ENCODE measurements at places on chromosomes 6 and 20.

GRCh38 chr6:156562636-156563035, 214.5 kb upstream of the ARID1B start:
- no peak for DNase-seq

GRCh38 chr6:75397656-75398465, 95.7 kb downstream of the FILIP1 start:
- no peak for DNase-seq

DNA sequence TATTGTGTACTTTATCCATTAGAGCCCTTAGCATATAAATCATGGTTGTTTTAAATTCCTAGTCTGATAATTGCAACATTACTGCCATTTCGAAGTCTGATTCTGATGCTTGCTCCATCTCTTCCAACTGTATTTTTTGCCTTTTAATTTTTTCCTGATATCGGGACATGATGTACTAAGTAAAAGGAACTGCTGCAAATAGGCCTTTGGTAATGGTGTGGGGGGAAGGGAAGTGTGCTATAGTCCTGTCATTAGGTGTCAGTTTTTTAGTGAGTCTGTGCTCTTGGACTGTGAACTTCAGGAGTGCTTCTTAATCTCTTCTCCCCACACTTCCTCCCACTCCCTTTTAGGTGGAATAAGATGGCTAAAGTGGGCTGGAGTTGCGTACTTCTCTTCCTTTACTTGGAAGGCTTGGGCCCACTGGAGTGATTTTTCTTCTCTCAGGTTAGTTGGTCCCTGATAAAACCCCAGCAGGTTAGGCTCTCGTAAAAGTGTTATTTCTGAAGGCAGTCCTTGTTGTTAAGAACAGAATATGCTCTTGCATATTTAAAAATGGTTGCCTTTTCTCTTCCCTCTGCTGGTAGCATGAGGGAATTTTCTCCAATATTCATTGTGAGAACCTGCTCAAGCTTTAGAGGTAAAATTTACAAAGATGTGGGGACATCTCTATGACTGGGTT, 18.1 kb downstream of the STXBP5 start:
- no peak for DNase-seq

DNA sequence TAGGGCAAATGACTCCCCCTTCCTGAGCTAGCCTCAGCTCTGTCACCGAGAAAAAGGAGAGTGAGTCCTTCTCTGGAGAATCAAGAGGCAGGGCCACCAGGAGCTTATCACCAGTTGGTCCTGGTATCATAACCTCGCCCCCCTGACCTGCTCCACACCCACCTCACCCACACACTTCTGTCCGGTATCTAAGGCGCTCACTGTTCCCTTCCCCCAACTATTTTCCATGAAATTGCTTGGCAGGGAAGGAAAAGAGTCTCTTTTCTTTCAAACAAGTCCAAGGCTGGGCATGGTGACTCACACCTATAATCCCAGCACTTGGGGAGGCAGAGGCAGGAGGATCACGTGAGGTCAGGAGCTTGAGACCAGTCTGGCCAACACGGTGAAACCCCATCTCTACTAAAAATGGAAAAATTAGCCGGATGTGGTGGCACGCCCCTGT, 77.6 kb downstream of the ZMYND8 start:
- no peak for DNase-seq

DNA sequence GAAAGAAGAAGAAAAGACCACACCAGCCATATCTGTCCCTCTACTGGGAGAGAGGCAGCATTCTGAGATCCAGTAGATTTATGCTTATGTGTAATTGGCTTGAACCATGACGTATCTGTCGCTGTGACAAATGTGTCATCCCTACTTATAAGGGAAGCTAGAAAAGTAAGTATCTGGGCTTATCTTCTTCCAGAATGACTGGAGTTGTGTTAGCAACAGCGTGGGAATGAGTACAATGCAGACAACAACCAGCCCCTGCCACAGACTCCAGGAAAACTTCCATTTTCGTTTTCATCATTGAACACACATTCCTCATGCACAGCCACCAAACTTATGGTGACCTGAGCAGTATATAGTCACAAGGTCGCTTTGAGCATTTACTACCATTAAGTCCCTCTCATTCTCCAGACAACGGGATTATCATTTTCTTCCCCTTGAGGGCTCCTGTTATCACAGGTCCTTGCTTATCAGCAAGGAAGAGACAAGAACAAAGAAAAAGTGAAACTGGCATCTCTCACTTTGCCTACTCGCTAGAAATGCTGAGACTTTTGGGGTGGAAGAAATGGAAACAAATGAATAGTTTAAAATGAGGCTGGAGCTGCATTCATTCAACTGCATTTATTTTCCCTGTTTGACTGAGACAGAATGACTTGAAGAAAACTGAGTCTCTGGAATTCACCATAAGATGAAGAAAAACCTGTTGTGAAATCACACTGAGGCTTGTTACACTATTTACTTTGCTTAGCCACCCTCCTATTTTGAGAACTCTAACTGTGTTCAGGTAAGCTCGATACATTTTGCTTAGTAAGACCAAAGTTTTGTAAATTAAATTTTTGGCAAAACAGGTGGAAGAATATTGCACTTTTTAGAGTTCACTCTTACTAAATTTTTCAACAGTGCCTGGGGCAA, 149.3 kb upstream of the FOXQ1 start:
- DNase-seq = no peak

DNA sequence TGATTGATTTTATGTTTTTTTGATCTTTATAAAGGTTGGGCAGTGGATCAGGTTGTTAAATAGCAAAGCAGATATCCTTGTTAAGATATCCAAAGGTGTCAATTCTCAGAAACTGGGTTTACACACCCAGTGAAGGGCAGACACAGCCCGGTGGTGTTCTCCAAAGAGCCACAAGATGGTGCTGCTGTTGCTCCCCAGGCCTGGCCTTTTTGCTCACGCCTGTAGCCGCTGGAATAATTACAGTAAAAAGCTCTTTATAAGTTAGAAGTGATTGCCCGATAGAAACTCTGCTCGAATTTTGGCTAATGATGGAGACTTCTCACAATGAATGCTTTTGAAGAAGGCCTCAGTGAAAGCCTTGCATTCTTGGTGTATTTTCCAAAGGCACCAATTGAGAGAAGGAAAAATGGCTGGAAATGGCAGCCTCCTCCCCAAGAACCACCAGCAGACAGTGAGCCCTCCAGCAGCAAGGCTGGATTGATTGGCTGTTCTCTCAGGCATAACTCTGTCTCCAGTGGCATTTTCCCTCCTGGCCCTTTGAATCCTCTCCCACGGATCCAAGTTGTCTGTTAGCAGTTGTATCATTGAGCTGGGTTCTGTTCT, 120.5 kb upstream of the CHD6 start:
- no peak for DNase-seq

- DNase-seq = no peak
These were observed 41.1 kb downstream of the FARS2 start for GRCh38 chr6:5302220-5302946.

DNA sequence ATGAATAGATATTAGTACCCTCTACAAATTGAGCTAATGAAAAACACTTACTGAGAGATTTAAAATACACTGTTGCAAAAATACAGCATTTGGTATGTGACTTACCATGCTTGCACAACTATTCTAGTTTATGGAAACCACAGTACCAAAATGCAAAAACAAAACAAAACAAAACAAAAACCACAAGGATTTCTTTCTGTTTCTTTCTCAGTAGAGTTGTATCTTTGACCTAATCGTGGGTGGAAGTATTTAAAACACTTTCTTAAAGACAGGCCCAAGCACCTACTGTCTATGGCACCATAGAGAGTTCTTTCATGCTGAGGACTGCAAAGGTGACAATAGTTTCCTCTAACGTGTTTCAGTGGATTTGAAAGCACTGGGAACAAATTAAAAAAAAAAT, 95.3 kb upstream of the C6orf118 start:
- no peak for DNase-seq

GRCh38 chr6:40936818-40937251, 102.2 kb downstream of the UNC5CL start:
- no peak for DNase-seq

DNA sequence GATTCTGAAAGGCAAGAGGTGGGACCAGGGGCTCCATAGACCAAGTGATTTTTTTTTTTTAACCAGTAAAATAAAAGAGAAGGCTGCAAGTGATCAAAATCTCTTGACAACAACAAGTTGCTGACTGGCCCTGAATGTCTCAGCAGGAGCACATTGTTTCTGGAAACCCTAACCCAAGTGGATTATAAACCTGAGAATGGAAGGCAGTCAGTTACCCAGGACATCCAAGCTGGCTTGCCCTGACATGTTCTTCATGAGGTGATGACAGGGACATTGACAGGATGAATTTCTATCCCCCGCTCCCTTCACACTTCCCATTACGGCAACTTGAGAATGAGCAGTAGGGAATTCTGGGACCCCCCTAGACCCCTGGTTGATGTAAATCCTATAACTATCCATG, 49.6 kb upstream of the RIPOR2 start:
- DNase-seq = no peak

GRCh38 chr20:17854307-17854903, 114.2 kb downstream of the SNX5 start:
- DNase-seq = no peak

GRCh38 chr6:20709451-20709850, 175.2 kb downstream of the CDKAL1 start:
- no peak for DNase-seq

DNA sequence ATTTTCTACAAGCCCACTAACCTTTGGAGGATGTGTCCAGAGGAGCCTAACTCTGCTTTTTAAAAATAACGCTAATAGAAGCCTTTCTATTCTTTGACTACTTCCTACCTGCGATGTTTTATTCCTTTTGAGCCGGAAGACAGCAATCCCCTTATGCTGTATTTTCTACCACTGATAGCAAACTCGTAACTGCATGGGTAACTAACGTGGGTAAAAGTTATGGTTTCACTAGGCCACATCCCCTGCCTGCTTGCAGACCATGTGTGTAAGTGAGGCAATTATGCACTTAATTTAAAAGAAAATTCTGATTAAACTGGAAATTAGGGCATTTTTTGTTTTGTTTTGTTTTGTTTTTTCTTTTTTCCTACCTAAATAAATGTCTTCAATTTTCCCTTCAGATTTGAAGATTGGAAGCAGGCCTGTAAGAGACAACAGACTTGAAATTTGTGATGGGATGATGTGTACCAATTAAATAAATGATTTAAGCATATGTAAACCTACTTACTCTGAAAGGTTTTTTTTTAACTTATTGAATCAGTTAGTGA, 931 bp downstream of the UFL1 start:
- DNase-seq = no peak

GRCh38 chr6:25053875-25054371, 118.2 kb upstream of the RIPOR2 start:
- no peak for DNase-seq

GRCh38 chr6:69705954-69706353, 90.9 kb downstream of the LMBRD1 start:
- DNase-seq = no peak

- no peak for DNase-seq
These were observed 640 bp downstream of the SAYSD1 start for GRCh38 chr6:39114388-39114703.

- no peak for DNase-seq
These were observed 115.9 kb downstream of the OTOR start for GRCh38 chr20:16864069-16864468.

DNA sequence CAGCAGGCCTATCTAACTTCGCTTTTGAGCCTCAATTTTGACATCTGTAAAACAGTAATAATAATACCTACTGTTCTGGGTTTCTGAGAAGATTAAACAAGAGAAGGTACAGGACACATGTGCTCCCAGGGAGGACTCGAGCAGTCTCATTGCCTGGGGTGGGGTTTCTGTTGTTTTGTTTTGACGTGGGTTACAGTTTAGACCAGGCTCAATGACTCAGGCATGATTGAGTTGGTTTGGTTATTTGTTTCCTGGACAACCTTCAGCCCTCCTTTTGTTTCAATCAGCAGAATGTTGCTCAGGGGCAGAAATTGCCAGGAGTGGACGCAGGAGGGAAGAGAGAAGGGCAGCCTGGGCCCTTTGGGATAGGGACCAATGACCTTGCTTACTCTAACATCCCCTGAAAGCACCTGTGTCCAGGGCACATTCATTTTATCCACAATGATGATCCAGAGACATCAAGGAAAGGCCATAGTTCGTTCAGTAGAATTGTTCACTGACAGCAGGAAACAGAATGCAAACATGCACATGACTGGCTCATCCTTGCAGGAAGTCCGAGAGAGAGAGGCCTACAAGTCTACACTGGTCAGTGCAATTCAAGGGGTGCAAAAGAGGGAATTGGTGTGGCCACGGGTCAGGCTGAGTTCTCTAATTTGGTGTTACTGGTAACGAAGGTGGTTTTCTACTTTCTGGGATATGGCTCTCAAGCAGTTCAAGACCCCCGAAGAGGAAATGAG, 74.5 kb upstream of the MRPS10 start:
- no peak for DNase-seq

- no peak for DNase-seq
These were observed 33.0 kb downstream of the METTL24 start for GRCh38 chr6:110325197-110325596.

DNA sequence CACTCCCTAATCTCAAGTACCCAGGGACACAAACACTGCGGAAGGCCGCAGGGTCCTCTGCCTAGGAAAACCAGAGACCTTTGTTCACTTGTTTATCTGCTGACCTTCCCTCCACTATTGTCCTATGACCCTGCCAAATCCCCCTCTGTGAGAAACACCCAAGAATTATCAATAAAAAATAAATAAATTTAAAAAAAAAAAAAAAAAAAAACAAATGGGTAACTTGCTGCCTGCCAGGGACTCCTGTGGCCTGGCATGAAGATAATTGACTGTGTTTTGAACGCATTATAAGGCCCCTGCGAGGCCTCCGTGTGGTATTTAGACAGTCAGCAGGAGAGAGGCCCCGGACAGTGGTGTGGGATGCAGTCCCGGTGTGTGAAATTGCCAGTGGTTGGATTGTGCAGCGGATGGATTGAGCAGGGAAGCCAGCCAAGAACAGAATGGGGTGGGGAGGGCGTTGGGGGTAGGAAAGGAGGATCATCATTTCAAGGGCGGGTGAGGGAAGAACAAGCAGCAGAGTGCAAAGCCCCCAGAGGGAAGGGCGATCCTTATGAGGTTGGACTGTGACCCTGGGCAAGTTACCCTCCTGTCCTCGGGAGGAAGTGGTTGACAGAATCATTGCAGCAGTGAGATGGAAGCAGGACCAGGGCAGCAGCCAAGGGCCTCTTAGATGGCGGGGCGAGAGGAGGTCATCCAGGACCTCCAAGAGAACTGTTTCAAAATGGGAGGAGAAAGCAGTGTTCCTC, 43.3 kb downstream of the PPARD start:
- DNase-seq = no peak

GRCh38 chr20:44186201-44186600, 787 bp downstream of the JPH2 start:
- no peak for DNase-seq

All from activated T-helper 1 cell treated with Interleukin-2 at 50 U/mL for 16 hours (primary cell).